ENCODE measurements at places on chromosomes 2 and 18.

- no peak for DNase-seq
These were observed 2.1 kb upstream of the CLIP4 start for GRCh38 chr2:29113027-29113686.

GRCh38 chr2:20365249-20365817 is 14.7 kb upstream of the PUM2 start:
- no peak for DNase-seq

GRCh38 chr2:207734264-207734635 is 22.8 kb downstream of the CCNYL1 start:
- no peak for DNase-seq

GRCh38 chr2:46718784-46719183 is 196.8 kb downstream of the MCFD2 start:
- no peak for DNase-seq

- DNase-seq: no peak
These were observed 305.4 kb upstream of the HS6ST1 start for GRCh38 chr2:128623776-128624761.

- no peak for DNase-seq
These were observed 40.7 kb downstream of the EIF5B start for GRCh38 chr2:99377879-99378278.

DNA sequence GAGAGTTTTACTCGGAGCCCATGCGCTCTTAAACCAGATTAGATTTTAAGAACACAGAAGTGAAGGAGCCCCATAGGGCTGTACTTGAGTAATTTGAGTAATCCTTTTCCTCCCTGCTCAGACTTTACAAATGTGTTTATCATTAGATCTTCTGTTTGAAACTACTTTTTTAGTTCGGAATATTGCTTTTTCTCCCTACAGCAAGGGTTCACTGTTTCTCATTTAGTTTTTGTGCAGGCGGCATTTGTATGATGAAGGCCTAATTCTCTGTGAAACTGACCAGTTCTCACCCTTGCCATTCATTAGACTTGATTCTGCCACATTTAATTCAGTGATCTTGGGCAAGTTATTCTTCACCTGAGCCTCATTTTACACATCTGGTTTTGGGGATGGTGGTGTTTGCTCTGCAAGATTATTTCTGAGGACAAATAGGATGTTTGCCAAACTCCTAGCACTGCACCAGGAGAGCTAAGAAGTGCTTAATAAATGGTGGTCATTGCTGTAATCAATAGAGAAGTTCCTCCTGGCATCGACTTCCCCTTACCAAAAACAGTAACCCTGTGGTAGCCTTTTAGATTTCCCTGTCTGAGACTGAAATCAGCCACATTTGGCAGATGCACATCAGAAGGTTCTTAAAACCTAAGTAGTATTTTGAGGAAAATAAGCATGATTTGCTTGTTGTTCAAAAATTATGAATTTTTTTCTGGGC is 2.2 kb downstream of the B3GNT2 start:
- no peak for DNase-seq

DNA sequence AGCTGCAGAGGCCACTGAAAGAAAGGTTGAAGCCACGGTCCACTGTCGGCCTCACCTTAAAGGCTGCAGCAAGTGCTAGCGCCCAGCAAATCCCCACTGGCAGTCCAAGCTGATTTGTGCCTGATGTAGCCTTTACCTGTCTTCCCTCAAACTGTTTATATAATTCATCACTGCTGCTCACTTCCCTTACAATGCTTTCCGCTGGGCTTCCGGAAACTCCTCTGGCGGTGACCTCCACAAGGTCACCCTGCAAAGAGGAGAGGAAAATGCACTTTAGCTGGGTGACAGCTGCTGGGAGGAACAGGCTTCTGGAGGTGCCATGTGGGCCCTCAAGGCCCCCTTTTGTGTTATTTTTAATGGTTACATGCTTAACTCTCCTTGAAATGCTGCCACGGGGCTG is 126.2 kb downstream of the CMPK2 start:
- DNase-seq: no peak

GRCh38 chr18:27948986-27949385 is 227.9 kb downstream of the CDH2 start:
- DNase-seq: no peak

DNA sequence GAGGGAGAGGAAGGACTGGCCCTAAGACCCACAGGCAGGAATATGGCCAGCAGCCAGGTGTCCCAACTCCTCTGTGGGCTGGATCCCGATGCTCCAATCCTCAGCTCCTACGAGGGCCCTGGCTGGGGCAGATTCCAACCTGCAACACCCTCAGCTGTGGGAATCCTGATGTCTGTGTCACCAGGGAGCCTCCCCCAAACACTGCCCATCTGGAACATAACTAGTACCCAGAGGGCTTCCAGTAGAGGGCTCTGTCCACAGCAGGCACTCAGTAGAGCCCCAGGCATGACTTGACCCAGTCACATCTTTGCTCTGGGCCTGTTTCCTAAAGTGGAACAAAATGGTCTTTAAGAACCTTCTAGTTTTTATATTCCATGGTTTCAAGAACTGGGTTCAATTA is 20.6 kb upstream of the LOXHD1 start:
- DNase-seq: no peak

DNA sequence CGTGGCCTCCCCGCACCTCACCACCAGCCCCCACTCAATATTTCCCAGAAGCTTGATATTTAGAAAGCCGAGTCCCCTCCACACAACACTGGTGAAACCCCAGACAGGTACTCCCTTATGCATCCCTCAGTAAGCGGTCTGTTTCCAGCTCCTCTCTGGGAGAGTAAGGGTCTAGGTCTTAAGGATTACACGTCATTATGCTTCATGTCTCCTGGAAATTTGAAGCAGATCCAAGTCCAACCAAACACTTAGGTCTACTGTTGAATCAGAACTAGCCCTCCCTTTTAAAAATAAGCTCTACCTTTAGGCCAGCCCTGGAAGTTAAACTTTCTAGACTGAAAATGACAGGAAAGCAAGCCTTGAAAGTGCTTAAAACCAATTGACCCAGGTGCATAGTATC is 1.5 kb upstream of the OST4 start:
- DNase-seq: no peak

DNA sequence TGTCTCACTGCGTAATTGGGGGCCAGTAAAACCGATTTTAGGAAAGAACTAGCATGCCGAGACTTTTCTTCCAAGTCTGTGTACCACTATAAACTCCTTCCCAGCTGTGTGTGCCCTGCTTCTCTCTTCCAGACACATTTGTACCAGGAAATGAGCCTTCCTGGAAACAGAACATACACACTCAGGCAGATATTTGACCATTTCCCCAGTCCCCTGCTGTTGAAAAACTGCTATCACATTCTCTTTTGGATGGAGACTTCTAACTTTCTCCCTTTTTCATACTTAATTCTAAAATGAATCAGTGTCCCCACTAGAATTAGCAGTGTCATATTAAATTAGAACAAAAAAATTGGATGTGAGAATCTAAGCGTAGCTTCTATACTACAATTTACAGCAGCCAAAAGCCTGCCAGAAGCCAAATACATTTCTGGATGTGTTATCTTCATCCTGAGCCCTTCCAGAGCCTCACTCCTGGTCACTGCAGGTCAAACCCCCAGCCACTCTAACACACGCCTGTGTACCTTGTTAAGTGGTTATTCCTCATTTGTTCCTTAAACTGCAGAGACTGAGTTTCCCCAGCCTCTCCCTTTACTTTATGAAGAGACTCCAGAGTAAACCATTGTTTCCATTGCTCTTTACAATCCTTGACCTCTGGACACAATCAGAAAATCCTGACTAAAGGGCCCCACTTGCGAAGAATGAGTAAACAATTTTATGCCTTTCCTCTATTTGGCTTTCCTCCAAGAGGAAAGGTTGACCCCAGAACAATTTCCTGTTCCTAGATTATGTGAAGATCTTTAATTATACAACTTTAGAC is 20.4 kb downstream of the DSG4 start:
- no peak for DNase-seq

- no peak for DNase-seq
These were observed 70.9 kb downstream of the AFF3 start for GRCh38 chr2:100071335-100072043.

DNA sequence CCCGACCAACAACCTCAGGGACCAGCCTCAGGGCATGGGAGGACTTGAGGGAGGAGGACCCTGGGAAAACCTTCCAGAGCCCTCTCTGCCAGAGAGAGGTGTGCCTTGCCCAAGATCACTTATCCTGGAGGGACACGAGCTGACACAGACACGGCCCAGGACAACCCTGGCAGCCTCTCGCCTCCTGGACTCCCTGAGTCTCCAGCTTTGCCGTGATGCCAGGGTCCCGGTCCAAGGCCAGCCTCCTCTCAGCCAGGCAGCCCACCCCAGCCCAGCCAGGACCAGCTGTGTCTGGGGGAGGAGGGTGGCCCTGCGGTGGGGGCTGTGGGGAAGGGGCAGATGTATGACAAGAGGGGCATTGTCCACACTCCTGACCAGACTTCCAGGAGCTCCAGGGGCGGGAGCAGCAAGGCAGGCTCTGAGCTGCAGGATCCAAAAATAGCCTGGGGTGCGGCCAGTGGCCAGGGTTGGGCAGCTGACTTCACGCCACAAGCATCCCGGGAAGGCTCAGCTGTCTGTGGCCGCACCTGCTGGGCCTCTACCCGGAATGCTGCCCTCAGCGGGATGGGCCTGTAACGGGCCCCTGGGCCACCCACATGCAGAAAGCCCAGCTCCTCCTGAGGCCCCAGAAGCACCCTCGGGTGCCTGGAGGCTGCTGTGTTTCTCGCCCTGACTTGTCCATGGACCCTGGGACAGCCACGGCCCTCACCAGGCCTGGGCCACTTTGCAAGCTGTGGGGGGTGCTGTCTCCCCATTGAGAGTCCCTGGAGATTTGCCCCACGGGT is 65.5 kb upstream of the GPC1 start:
- DNase-seq: no peak

DNA sequence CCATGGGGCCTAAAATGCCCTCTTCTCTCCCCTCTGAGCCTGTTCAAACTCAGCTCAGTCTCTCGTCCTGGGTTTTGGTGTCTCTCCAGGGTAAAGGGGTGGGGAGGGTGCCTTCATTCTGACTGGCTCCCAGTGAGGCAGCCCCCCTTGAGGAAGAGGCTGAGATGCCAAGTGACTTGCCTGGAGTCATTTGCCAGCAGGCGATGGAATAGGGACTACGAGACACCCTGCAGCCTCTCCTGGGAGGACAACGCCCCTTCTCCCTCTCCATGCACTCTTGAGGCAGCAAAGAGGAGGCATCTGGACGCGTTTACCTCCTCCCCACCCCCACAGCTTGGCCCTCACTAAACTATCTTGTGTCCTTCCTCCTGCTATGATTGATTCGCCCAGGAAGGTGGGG is 760 bp upstream of the STON1 start:
- DNase-seq: no peak

GRCh38 chr2:201786471-201786870 is 5.7 kb upstream of the ALS2 start:
- DNase-seq: no peak

DNA sequence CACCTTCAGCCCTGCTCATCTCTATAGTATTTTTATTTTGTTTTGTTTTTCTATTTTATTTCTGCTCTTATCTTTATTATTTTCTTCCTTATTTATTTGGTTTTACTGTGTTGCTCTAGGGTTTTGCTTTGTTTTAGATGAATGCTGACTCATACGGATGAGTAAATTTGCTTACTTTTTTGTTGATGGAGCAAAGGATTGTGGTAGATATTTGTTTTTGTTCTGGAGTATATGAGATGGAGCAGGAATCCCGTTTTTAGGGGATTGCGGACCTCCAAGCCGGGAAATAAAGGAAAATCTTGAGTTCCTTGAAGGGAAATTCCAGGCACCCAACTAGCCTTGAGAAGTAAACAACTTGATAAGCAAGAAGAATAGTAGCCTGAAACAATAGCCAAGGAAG is 15.3 kb upstream of the COLEC12 start:
- DNase-seq: no peak

DNA sequence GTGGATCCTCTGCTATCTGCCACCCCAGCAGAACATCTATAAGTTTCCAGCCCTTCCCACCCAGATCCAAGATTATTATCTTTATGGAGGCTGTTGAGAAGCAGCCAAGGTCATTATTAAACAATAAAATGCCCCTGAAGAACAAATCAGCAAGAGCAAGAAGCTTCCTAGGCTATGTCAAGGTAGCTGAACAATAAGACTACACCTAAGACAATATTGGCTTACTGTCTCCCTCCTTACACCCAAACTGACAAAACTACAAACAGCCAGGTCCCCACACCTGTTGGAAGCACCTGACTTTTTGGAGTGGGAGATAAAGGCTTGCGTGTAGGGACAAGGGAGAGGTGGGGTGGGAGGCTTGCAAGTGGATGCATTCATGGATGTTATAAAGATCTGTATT is 128.5 kb downstream of the SPTBN1 start:
- no peak for DNase-seq

DNA sequence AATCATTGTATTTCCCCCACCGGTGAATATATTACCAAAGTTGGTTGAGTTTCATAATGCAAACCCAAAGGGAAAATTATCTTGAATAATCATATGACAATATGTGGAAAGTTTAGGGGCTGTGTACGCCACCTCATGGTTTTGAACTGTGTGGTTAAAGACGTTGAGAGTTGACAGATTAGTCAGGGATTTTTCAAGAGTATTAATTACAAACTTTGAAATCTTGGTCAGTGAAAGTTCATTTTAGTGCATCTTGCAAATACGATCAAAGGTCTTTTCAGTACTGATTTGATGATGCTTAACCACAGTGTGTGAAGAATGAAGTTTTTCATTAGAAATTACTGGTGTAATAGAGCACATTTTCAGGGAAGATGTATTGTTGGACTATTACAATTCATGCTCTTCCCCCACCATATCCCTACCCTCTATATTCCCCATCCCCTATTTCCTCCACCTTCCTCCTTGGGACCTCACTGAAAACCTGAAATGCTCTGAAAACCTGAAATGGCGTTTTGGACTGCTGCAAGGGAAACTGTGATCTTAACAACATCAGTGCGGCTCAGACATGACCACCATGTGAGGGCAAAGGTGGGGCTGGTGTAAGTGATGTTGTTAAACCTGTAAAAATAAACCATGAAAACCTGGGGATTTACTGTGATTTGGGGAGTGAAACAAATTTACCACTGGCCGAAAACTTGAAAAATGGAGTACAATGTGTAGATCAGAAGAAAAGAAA is 4.5 kb upstream of the BCL2L11 start:
- DNase-seq: no peak

- DNase-seq: no peak
These were observed 50.5 kb downstream of the LAMA1 start for GRCh38 chr18:7066965-7067555.
